ENCODE measurements at places on chromosomes 11 and 22.

DNA sequence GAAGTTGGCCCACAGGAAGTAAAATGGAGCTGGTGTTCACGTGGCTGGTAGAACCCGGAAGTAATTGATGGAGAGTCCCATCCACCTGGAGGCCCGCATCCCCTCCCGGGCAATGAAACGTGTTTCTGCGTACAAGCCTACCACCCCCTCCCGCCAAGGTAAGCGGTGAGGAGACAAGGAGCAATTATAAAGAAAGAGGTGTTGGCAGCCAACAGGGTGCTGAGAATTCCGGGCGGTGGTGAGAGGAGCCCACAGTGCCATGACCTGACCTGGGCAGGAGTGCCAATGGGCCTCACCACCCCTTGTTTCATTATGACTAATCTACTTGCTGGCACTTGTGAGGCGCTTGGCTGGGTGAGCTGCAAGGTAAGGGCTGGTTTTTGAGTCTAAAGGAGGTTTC, 83.8 kb upstream of the BID start:
- no peak for DNase-seq

DNA sequence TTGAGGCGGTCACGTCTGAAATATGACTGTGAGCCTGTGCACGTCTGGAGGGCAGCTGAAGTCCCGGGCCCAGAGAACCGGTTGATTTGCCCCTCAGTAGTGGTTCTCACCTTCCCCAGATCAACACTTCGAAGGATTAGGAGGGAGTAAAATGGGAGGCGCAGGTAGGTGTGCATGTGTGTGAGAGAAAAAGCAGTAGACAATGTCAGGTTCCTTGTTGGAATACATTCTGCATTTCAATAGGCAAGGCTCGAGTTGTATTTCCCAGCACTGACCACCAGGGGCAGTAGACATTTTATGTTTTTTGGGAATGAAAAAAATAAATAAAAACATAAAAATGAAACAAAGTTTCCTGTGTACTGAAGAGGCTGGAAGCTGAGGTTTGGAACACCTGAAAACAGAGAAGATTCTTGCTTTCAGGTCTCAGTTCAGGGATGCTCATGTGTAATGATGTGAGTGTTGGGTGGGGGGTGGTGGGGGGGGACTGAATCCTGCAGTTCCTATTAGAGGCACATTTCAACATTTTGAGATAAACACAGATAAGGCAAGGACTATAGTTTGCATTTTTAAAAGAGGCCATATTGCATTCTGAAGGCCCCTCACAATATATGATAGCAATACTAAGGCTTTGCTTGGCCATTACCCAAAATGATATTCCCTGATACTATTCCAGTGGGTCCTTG, 333.9 kb downstream of the CADM1 start:
- peak; percentile 21 for DNase-seq

GRCh38 chr11:35359321-35360054, 59.9 kb downstream of the SLC1A2 start:
- DNase-seq, result no peak

- DNase-seq, result peak; percentile 49
Observed at GRCh38 chr22:26172389-26172990, 3.2 kb downstream of the SEZ6L start.

DNA sequence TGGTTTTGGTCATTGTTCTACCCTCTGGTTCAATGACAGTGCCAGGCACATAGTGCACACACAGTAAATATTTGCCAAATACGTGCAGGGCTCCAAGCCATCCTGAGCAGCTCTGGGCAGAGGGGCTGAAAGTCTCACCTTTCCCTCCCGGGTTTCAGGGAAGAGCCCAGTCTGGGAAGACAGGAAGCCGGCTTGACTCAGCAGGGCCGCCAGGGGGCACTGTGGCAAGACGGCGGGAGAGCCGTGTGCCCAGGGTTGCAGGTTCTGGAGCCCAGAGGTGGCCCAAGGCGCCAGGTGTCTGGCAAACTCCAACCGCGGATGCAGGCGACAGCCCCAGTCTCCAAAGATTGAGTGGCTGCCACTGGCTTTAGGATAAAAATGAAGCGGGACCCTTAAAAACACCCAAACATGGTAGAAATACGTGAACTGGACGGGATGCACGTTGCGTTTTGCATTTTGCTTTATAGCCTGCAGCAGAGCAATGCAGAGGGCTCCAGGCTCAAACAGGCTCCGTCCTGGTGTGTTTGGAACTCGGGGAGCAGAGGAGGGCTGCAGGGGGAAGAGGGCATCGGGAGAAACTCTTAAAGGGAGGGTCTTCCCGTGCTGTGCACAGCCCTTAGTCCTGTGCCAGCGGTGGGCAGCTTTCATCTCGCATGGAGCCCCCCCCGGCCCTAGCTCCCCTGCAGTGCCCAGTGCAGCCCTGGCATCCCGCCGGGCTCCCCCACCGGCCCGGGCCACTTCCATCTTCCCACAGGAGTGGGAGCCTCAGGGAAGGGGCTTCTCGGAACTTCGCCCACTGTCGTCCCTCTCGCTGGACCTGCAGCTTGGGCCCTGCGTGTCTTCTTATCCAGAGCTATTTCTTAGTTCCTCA, 10.7 kb downstream of the KRTAP5-5 start:
- peak; percentile 29 for DNase-seq

GRCh38 chr22:19730198-19730597, 6.9 kb downstream of the GP1BB start:
- no peak for DNase-seq

DNA sequence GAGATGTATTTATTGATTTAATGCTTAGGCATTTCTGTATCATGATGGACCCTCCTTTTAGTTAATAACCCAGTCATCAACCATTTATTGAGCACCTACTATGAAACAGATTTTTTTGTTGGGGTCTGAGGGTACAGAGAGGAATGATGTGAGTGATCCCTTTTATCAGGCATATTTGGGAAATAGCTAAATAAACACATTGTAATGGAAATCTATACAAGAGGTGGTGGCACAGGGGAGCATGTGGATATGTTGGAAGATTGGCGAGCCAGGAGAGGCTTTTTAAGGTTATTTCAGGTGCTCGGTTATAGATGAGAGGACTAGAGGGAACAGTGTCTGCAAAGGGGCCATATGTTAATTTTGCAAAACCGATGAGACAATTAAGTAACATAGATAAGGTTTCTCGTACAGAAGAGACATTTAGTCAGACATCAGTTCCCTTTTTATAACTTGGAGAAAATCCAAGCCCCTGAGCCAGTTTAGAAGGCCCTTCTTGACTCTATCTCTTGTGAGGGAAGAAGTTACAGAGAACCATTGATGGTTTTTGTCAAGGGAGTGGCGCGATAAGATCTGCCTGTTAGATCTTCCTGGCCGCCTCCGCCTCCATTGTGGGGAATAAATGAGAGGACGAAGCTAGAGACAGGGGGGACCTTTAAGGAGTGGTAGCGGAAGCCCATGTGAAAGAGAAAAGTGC, 2.0 kb downstream of the ATXN10 start:
- DNase-seq, result no peak

- DNase-seq, result no peak
Observed at GRCh38 chr22:22093743-22094142, 111.2 kb upstream of the TOP3B start.

DNA sequence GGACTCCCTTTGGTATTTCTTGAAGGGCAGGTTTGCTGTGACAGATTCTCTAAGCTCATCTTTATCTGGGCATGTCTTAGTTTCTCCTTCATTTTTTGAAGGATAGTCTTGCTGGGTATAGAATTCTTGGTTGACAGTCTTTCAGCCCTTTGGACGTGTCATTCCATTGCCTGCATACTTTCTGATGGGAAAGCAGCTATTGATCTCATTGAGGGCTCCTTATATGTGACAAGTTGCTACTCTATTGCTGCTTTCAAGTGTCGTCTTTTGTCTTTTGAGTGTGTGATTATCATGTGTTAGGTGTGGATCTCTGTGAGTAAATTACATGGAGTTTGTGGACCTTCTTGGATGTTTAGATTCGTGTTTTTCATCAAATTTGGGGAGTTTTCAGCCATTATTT, 21.9 kb downstream of the IGHMBP2 start:
- DNase-seq, result no peak

GRCh38 chr22:35524966-35525686, 15.5 kb upstream of the RASD2 start:
- no peak for DNase-seq

DNA sequence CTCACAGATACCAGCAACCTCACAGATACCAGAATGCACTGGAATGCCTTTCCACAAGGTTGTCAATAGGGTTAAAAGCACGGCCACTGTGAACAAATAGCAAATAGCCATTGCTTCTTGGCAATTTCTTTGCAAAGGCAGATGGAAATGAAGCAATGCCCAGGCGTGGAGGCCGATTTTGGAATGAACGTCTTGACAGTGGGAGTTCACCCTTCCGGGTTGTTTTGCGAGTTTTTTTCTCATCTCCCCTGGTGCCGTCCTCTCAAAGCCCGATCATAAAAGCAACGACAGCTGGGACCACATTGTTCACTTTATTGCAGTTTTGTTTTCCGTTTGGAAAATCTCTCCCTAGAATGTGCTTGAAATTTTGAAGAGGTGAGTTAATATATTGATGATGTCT, 38.0 kb upstream of the CD82 start:
- DNase-seq, result no peak

DNA sequence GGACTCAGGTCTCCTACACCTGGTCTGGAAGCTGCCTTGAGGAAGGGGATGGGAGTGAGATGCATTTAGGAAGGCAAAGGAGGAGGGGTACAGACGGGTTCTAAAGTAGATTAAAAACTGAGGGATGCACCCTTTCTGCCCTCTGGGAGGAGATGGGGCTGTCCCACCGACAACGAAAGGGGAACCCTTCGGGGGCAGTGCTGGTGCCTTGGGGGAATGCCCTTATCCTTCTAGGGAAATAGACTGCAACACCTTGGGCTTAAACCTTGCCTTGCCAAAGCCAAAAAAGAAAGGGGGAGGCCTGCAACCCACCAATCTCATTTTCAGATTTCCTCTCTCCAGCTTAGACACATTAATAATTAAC, 89.8 kb downstream of the PLEKHA7 start:
- DNase-seq, result no peak

DNA sequence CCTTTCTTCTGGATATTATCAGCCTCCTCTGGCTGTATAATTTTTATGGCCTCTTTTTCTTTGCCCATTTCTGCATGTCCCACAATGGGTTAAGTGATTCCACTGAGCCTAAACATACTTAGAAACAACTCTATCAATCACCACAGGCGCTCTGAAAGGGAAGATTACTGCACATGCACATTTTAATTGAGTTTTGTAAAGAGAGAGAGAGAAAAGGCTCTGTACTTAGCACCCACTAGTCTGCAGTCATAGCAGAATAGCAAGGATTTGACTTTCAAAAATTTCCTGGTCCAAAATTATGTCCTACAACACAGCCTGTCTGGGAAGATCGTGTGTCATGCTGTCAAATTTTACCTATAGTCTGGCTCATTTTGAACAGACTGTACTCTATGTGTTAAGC, 758.5 kb downstream of the OPCML start:
- DNase-seq, result no peak

DNA sequence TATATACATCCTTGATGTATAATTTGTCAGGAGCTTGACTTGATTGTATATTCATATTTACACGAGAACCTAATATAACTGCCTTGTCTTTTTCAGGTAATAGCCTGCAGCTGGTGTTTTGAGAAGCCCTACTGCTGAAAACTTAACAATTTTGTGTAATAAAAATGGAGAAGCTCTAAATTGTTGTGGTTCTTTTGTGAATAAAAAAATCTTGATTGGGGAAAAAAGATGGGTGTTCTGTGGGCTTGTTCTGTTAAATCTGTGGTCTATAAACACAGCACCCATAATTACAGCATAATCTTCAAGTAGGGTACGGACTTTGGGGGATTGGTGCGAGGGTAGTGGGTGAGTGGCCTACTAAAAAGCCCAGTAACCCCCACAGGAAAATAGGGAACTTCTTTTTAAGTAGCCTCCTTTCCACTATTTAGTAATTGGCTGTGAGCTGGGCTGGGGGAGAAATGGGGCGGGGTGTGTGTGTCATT, 7.5 kb downstream of the MALAT1 start:
- peak; percentile 49 for DNase-seq

- DNase-seq, result no peak
Observed at GRCh38 chr11:126340960-126341606, 14.4 kb upstream of the ST3GAL4 start.

- no peak for DNase-seq
Observed at GRCh38 chr22:43376765-43377547, 33.8 kb upstream of the SCUBE1 start.

GRCh38 chr22:27019827-27020226, 362.4 kb downstream of the MIAT start:
- no peak for DNase-seq

DNA sequence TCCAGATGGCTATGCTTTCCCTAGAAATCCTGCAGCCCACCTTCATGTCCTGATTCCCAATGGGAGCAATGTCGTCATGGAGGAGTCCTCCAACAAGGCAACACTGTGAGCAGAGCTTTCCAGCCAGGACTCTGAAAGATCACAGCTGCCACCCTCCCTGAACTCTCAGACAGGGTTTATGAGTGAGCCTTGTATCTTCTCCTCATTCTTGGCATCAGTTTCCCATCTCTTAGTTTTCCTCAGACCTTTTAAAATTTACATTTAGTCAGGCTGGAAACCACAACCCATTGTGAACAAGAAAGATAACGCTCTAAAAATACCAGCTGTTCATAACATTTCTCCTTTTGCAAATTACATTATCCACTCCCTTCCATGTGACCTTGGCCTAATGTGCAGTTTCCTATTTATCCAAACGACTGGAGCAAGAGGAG, 15.6 kb upstream of the LYVE1 start:
- no peak for DNase-seq

DNA sequence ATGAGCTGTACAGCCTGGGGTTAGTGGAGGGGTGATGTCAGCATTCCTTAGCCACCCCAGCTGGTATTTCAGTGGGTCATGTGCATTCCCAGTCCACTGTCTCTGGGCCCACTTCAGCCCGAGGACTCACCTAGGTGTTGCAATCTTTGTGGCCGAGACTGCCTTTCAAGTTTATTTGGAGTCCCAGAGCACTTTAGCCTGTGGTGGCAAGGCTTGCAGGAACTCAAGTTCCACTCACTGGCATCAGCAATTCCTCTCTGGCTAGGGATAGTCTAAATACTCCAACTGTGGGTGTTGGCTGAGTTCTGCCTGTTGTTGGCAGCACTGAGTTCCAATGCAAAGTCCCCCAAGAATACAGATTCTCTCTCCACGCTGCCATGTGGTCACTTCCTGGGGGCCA, 191.6 kb upstream of the PGR start:
- no peak for DNase-seq

- DNase-seq, result no peak
Observed at GRCh38 chr22:50208430-50208938, 7.7 kb downstream of the SELENOO start.

DNA sequence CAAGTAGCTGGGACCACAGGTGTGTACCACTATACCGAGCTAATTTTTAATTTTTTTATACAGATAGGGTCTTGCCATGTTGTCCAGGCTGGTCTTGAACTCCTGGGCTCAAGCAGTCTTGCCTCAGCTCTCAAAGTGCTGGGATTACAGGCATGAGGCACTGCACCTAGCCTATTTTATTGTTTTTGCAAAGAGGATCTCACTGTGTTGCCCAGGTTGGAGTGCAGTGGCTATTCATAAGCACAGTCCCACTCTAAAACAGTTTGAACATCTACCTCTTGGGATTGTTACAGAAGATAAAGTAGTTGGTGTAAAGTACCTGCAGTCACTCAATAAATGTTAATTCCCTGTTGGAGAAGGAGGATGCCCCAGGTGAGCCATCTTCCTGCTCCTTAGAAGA, 29.1 kb downstream of the XRCC6 start:
- no peak for DNase-seq
